ENCODE measurements at places on chromosomes 2 and 18.
A peak's percentile ranks its signal among the peaks of the same experiment; 100 is the strongest.

- no peak for DNase-seq
Measured at GRCh38 chr2:149313512-149313972, 16.8 kb upstream of the LYPD6 start.

- DNase-seq, result no peak
Measured at GRCh38 chr2:179561702-179562101, 297.1 kb upstream of the SESTD1 start.

- DNase-seq, result no peak
Measured at GRCh38 chr2:55301277-55301676, 32.2 kb upstream of the MTIF2 start.

GRCh38 chr18:55790296-55790695 lies 202.3 kb upstream of the TCF4 start:
- no peak for DNase-seq

- DNase-seq, result no peak
Measured at GRCh38 chr2:121266543-121267106, 18.4 kb downstream of the TFCP2L1 start.

- peak; percentile 70 for DNase-seq
Measured at GRCh38 chr2:169828141-169828811, 1.0 kb downstream of the UBR3 start.

DNA sequence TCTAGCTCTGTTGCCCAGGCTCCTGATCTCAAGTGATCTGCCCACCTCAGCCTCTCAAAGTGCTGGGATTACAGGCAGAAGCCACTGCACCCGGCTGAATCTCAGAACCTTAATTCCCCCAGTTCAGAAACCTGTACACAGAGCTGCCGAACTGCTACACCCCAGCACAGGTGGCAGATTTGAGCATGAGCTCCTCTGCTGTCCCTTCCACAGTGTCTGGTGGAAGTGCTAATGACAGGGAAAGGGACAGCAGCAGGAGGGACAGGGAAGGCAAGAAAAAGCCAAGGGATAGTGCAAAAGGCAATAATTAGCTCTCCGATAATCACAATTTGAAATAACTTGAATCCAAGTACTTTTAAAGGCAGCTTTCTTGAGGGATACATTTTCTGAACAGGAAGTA lies 211.4 kb upstream of the ZNF521 start:
- DNase-seq, result no peak

Data from CD4-positive, alpha-beta T cell (primary cell).